ENCODE measurements at places on chromosomes 1 and 21.
A peak's percentile ranks its signal among the peaks of the same experiment; 100 is the strongest.

DNA sequence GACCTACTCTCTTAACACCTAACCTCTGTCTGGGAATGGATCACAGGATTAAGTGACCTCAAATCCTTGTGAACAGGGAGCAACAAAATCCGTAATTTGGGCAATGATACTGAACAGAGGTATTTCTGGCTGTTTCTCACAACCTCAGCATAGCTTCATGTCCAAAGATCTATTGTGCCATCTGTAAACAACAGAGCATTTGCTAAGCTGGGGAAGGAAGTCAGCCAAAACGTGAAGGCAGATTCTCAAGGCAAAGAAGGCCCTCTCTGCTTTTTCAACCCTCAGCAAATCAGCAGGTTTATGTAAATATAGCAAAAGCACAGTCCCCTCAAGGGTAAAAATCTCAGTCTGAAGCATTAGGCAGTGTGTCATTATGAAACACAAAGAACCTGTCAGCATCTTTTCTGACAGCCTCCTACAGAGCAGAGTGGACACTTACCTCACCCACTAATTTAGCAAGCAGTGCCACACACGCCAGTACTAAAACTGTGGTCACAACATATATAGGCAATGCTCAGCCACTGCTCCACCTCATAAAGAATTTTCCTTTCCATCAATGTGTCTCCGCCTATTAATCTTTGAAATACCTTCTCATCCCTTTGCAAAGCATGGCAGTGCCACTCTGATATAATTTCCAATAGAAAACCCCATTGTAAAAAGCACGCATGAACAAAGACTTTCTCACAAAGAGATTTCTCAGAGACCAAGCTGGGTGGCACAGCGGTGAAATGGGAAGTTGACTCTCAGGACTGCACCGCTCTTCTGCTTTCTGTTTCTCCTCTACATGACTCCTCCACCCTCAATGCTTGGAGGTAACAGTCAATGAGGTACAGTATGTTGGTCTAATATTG lies 188.0 kb downstream of the RERE start:
- DNase-seq: no peak

GRCh38 chr1:173669491-173669941 lies at the start of gene ANKRD45:
TSS of gene ANKRD45 (minus strand) at chr1:173669851. CDS start at chr1:173659418, 10,433 bp downstream.
- peak; percentile 7 for DNase-seq

GRCh38 chr1:76218888-76219287 lies 144.3 kb downstream of the ST6GALNAC3 start:
- DNase-seq: no peak

DNA sequence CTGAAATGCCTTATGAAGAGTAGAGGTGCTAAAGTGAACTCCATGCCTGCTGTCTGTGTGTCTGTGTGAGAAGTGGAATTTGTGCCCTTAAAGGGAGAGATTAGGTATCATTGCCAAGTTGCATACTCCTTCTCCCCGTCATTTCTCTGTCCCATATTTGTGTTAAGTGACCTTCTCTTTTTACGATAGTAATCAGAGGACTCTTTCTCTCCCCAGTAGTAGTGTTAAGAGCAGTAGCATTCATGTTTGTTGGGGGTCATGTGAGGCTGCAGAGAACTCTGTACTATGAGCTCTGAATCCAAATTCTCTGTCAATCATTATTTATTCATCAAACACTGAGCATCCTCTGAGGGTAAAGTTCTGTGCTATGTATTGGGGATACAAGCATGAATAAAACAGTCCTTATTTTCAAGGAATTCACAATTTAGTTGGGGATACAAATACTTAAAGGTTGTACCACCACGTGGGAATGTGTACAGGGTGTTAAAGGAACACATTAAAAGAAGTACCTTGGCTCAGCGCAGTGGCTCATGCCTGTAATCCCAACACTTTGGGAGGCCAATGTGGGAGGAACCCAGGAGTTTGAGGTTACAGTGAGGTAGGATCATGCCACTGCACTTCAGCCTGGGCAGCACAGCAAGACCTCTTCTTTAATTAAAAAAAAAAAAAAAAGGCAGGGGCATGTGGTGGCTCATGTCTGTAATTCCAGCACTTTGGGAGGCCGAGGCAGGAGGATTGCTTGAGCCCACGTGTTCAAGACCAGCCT lies 24.8 kb upstream of the KCNQ4 start:
- DNase-seq: no peak

DNA sequence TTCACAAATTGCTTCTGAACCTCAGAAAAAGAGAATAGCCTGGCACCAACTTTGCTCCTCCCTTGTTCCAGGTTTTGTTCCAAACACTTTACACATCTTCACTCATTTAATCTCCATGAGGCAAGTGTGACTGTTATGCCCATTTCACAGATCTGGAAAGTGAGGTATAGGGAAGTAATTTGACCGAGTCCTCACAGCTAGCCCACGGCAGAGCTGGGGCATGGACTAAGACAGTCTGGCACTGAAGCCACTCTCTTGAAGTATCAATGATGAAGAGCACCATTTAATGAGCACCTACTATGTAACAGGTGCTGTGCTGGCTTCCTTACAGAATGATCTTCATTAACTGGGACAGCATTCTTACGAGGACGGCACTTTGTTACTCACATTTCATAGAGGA lies 19.0 kb downstream of the C1QB start:
- DNase-seq: no peak

DNA sequence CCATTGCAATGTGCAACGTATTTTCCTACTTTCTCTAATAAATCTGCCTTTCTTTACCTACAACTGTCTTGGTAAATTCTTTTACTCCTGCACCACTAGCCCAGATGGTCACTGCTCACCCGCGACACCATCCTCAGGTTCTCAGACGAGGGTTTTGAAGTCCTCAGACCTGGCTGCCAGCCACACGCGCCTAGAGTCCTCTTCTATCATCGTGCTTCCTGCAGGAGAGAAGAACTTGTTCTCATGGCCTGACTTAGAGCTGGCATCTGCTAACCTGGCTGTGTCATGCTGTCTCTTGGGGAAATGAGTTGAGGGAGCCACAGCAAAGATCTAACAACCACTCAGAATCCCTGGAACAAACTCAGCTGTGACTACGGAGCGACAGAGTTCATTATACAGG lies 30.3 kb upstream of the PGBD5 start:
- no peak for DNase-seq

DNA sequence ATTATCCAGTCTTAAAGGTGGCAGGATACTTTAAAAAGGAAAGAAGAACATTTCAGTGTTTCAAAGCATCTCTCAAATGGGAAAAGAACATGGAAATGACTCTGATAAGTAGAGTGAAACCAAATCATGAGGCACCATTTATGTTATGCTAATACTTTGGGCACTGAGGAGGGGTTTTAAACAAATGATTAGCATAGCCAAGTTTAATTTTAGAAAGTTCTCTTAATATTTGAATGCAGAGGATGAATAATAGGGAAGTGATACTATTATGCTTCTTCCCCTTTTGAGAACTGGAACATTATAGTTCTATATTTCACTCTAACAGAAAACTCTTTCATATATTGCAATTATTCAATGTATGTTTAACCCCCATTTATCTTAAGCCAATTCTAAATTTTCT lies 1181.9 kb upstream of the PRMT6 start:
- DNase-seq: no peak

DNA sequence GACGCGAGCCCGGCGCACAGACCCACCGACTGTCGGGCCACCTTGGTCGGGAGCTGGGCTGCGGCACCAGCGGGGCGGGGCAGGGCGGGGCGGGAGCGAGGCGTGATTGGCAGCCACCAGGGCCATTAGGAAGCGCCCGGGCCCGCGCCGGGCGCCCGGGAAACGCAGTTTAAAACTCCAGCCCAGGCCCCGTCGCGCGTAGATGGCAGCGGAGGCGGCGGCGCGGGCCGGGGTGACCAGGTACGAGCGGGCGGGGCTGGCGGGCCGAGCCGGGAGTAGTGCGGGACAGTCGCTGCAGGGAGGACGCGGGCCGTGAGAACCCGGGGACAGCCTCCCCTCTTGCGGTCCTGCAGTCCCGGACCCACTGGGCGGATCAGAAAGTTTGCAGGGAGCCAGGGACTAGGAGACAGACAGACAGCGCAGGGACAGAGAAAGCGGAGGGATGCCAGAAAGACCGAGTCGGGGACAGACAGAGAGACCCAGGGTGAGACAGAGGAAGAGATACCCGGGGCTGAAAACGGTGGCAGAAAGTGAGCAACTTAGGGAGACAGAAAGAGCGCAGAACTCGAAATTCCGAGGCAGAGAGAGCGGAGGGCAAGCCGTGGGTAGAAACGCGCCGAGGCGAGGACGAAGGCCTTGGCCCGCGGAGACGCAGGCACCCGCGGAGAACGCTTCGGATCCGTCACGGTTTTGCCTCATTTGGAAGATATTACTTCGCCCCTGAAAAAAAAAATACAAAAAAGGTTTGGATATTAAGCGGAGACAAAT lies at the start of gene DMBX1:
Gene DMBX1 (plus strand): TSS at position 199 of the 768 bp plus-strand sequence. CDS start 17,175 bp downstream, outside the sequence.
- no peak for DNase-seq

GRCh38 chr1:63807046-63807445 lies 33.2 kb downstream of the ROR1 start:
- no peak for DNase-seq

- no peak for DNase-seq
Measured at GRCh38 chr1:53927376-53927881, 18.1 kb downstream of the IFT25 start.
